ENCODE measurements at places on chromosomes 3 and 15. TPM values are rescaled to one million over a fixed set of nuclear protein-coding genes. Genes with fewer than 3 reads are reported as not detected.

- DNase-seq, result no peak
These were observed 17.2 kb downstream of the ST3GAL6 start for GRCh38 chr3:98780343-98780742.

DNA sequence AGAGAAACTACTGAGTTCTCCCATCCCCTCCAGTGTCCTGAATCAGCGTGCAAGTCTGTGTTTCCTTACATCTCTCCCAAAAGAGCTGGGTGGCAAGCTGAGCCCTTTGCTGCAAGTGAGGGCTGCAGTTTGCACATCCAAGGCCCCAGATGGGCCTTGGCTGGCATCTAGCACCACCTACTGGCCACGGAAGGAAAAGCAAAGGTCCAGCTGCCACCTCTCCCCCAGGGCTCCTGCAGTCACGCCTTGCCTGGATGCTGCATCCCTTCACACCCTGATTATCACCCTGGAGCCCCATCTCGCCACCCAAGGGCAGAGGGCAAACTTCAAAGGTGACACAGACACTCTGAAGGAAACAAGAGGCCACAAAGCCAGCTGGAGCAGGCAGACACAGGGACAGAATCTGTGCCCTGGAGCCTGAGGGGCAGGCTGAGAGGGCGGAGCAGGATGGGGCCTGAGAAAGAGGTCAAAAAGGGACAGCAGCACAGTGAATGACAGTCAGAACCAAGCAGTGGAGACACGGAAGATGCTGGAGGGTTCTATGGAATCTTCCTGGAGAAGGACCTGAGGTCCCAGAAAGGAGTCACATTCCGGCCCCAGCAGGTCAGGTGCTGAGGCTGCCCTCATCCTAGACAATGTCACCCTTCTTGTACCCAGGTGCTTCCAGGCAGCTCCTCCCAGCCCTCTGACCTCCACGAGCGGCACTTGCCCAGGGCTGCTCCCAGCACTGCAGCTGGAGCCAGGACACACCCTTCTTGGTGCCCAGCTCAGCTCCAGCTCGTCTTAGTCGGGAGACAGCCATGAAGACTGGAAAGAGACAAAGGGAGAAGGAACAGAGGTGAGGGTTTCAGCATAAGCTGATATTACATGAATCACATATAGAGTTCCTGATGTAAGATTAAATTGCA lies 18.3 kb upstream of the NTRK3 start:
- DNase-seq, result peak; percentile 50

- no peak for DNase-seq
These were observed 17.8 kb upstream of the ITGB5 start for GRCh38 chr3:124904835-124905492.

DNA sequence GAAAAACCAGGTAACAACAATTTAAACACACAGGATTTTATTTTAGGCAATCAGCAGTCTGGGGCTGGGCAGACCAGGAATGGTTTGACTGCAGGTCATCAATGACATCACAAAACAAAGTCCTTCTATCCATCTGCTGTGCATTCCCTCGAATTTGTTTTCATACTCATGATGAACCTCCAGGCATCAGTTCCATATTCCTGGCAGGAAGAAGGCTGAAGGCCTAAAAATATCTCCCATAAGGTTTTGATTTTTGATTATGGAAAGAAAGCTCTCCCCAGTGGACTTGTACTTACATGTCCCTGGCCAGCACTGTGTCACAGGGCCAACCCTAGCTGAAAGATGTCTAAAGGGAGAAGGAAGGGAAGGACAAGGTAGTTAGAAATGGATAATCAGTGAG lies 107.4 kb downstream of the PEAK1 start:
- DNase-seq, result peak; percentile 40

GRCh38 chr3:114242947-114243346 lies 5.6 kb upstream of the ZNF80 start:
- DNase-seq, result no peak

DNA sequence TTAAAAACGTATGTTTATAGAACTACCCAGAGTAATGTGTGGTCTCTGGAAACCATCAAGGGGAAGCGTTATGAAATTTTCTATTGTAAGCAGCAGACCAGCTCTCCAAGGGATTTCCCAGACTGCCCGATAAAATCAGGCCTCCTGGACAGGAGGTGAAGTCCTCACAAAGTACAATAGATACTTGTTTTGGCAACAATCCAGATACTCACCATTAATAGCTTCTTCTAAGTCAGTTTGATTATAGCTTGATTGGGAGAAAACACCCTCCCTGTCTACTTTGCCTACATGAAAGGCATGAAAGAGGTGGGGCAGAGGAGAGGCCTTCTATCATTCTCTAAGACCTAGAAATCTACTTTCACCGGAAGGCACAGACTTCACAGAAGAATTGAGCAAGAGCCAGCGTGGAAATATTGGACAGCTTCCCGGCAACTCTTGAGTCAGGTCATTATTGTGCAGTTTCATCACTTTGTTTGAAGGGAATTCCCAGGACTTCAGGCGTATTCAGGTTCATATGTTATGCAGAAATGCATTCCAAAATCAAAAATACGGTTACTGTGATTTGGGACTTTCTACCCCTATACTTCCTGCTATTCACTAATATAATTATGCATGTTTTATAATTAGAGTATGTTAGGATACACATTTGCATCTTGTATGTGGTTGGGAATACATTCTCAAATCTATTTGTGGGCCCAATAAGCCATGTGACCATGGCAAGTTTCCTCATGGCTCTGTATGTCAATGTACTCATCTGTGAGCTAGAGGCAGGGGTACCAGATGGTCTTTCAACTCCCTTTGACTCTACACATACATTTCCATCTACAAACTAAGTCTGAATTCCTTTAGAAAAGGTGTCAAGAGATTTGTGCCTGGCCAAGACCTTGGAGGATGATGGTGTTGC lies 103.5 kb downstream of the CD47 start:
- peak; percentile 98 for DNase-seq

DNA sequence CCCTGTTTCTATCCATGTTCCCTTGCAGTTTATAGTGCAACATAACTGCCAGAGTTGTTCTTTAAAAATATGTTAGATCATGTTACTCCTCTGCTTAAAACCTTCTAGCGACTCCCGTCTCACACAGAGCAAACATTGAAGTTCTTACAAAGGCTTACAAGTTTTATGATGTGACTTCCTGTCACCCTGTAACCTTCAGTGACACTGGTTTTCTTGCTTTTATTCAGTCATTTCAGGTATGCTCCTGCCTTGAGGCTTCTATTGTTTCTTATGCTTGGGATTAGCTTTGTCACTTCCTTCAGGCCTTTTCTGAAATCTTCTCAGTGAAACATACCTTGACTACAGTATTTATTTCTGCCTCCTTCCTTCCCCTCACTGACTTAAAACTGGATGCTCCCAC lies 252.1 kb downstream of the DOCK3 start:
- DNase-seq, result no peak

DNA sequence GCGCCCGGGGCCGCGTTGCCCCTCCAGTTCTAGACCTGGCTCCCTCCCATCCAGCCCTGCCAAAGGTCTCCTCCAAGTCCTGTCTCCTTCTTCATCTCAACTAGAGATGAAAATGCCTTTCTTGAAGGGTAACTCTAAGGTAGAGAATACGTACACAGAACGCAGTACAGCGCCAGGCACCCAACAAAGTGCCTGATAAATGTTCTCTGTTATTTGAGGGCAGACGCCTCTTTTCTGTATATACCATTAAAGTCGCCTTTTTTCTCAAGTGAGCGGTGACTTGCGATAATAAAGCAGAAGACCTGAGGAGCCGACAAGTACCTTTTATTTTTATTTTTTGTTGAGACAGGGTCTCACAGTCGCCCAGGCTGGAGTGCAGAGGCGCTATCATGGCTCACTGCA lies 809 bp downstream of the CRTAP start:
- DNase-seq, result no peak

DNA sequence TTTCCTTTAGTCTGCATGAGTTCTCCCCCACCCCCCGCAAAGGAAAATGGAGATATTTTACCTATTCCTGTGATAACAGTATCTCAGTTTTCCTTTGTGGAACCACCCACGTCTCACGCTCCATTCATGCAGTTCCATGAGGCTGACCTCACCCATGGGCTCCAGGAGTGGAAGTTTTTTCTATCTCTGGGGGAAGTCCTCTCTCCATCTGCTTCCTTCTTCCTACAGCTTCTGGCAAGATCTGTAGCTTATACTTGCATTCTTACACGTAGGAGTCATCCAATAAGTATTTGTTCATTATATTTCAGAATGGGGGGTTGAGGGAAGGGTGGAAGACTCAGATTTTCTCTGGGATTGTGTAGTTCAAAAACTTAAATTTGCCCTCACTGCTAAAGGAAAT lies 5.8 kb upstream of the GLCE start:
- DNase-seq, result peak; percentile 93

DNA sequence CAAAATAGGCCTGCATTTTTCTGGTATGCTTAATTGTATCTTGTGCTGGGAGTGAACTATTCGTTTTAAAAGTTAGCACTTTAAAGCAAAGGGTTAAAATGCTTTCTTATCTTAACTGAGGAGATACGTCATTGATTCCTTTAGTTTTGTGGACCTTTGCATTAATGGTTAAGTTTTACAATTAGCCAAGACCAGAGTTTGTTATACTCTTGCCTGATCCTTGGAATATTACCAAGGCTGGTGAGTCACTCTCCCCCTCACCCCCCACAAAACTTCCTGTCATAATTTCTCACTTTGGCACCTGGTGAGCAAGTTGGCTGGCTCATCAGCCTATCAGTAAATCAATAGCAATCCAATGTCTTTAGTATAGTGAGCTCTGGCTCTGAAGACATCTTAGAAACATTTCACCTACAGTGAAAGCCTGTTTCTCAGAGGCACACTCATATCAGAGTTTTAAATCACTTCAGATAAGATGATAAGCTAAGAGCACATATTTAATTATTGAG lies 26.7 kb downstream of the SLC2A2 start:
- DNase-seq, result peak; percentile 93

GRCh38 chr15:79922512-79923078 lies 25.8 kb upstream of the MTHFS start:
- DNase-seq, result no peak

- DNase-seq, result peak; percentile 74
These were observed 125.5 kb downstream of the NSMCE3 start for GRCh38 chr15:29143909-29144635.

- DNase-seq, result no peak
These were observed 27.1 kb downstream of the ITPR1 start for GRCh38 chr3:4520033-4520816.

- DNase-seq, result no peak
These were observed 83.3 kb downstream of the TRIM42 start for GRCh38 chr3:140761076-140761639.

- DNase-seq, result no peak
These were observed 11.0 kb downstream of the FBLN2 start for GRCh38 chr3:13559764-13560525.

DNA sequence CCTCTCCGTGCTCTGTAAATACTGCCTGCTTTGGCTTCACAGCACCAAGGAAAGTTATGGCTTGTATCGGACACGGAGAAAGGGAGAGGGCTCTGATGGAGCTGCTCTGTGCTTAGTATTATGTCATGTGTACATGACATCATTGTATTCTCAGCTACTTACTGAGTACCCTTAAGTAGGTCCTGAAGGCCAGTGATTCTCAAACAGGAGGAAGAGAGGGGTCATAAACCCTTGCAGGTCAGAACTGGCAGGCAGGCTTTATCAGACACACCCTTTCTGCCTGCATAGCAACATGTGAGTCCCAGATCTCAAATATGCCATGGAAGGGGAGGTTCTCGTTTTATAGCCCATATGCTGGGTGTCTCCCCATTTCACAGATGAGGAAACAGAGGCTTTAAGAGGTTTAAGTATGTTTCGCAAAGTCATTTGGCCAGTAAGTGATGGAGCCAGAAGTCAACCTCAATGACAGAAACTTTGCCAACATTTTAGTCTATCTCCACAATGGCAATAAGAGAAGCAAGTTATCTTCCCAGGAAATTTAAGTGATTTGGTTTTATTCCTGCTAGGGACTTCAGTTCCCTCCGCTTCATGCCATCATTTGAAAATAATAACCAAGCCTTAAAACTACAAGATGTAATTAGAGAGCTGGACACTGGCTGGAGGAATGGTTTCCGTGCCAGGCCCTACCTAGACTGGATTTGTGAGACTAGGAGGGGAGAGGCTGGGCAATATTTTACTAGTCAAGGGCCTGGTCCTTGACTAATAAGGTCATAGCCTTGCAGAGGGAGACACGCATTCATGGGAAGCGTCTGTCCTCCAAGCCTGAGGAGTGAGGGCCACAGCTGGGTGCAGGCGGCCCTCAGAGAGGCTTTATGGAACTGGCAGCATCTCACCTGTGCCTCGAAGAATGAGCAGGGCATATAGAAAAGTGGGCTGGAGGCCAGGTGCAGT lies 133.0 kb downstream of the XXYLT1 start:
- DNase-seq, result no peak

DNA sequence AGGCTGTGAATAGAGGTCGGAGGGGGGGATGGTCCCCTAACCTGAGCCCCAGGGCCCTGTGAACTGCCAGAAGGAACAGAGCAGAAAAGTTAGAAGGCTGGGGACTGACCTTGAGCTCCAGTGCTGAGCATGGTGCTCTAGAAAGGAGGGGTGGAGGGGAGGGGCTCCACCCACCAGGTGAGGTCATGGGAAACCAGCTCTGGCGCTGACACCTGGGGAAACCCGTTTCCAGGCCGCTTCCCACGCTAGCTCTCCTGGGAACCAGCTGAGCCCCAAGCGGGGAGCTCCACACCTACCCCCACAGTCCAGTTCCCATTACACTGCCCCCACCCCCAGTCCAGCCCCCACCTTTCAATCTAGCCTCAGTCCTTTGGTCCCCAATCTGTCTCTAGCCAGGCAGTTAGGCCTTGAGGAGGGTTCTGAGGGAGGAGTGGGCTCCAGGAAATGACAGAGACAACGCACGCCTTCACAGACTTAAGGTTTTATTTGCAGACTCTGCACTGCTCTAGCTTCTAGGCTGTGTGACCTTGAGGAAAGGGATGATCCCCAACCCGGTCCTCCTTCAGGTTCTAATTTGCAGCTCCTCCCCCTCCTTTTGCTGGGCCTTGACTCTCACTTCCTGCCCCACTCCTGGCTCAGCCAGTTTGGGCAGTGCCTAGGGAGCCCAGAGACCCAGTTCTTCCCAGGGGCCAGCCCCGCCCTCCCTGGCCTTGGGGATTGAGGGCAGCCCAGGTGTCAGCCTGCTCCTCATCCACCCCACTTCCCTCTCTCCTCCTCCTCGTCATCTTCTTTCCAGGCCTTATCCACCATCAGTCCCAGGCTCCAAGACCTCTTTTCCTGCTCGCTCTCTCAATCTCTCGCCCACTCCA lies 2.1 kb downstream of the RHOV start:
- no peak for DNase-seq

DNA sequence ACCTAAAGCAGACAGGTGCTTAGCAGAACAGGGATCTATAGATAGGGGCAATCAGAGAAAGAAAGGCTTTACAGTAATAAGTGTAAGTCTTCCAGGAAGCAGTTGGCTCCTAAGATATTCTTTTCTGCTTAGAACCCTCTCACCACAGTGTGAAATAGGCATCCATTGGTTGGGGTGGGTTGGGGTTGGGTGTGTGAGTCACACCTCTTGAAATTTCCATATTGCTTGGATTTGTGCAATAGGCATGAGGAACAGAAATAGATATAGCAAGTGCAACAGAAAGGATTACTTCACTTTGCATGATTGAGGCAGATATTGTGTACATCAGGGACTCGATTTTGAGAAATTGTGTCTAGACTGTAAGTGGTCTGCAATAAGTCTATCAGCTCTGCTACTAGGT lies 200.1 kb upstream of the GAP43 start:
- no peak for DNase-seq

CFAP161 gene
- total RNA-seq, result not detected

PLS1 gene
- total RNA-seq, result 1.7 TPM

SLC28A2 gene
- not detected for total RNA-seq

LACTB gene
- 41.7 TPM for total RNA-seq

TRIM42 gene
- total RNA-seq, result not detected
